Activated T-helper 1 cell treated with anti-CD3 and anti-CD28 coated beads, Interleukin-12 subunit alpha, Interleukin-12 subunit beta, Interleukin-2, Interleukin-4 antibody, amounts not matched to agents 30 ng/mL and 10 ng/mL and 1 ng/mL, durations not matched to agents 14 hours and 24 hours and 36 hours (primary cell): ENCODE measurements at places on chromosomes 13 and 19. TPM values are rescaled to one million over a fixed set of nuclear protein-coding genes. Genes with fewer than 3 reads are reported as not detected.

GRCh38 chr13:33206425-33206824 lies 79.1 kb downstream of the STARD13 start:
- peaks cover 2% of the 10 kb centered on the region for H3K27me3 ChIP-seq
- no peak overlapping the region for H3K4me3 ChIP-seq
- peaks cover 6% of the 10 kb centered on the region for H3K36me3 ChIP-seq
- peak overlapping the region; percentile 16 for H3K27ac ChIP-seq

DNA sequence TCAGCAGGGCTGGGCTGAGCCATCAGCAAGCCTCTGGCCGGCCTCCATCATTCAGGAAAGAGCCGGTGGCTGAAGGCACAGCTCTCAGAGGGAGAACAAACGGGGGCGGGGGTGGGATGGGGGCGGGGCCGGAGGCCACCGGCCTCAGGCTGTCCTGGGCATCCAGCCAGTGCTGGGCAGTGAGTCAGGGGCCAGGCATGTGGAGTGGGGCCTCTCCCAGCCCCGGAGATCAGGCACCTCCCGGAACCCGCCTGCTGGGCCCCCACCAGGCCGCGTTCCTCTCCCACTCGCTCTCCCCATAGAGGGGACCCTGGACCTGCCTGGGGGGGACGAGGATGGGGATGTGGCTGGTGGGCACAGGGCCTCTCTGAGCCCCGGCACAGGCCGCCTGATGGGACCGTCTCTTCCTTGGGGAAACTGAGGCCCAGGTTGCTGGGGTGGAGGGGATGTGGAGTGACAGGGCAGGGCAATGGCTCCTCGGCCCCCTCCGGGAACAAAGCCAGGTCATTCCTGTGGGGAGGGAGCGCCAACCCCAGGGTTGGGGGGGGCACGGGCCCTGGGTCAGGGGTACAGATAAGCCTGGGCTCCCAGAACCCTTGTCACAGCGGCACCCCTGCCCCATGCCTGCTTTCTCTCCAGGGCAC lies 12.9 kb downstream of the SPC24 start:
- H3K36me3 ChIP-seq, result peaks cover 16% of the 10 kb centered on the region
- DNase-seq, result no peak
- H3K4me3 ChIP-seq, result no peak overlapping the region
- H3K27ac ChIP-seq, result no peak overlapping the region
- no peaks in the 10 kb centered on the region for H3K27me3 ChIP-seq

The IL4I1 gene
- total RNA-seq, result 50.0 and 51.5 TPM in 2 replicates

DNA sequence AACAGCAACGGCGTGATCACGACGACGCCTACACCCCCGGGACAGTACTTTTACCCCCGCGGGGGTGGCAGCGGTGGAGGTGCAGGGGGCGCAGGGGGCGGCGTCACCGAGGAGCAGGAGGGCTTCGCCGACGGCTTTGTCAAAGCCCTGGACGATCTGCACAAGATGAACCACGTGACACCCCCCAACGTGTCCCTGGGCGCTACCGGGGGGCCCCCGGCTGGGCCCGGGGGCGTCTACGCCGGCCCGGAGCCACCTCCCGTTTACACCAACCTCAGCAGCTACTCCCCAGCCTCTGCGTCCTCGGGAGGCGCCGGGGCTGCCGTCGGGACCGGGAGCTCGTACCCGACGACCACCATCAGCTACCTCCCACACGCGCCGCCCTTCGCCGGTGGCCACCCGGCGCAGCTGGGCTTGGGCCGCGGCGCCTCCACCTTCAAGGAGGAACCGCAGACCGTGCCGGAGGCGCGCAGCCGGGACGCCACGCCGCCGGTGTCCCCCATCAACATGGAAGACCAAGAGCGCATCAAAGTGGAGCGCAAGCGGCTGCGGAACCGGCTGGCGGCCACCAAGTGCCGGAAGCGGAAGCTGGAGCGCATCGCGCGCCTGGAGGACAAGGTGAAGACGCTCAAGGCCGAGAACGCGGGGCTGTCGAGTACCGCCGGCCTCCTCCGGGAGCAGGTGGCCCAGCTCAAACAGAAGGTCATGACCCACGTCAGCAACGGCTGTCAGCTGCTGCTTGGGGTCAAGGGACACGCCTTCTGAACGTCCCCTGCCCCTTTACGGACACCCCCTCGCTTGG lies 966 bp downstream of the JUNB start:
- H3K4me3 ChIP-seq, result peak overlapping the region; percentile 97
- H3K27me3 ChIP-seq, result no peaks in the 10 kb centered on the region
- peak; percentile 73 for DNase-seq
- peaks cover 44% of the 10 kb centered on the region for H3K4me1 ChIP-seq
- peaks cover 17% of the 10 kb centered on the region for H3K36me3 ChIP-seq
- peak overlapping the region; percentile 97 for H3K27ac ChIP-seq

DNA sequence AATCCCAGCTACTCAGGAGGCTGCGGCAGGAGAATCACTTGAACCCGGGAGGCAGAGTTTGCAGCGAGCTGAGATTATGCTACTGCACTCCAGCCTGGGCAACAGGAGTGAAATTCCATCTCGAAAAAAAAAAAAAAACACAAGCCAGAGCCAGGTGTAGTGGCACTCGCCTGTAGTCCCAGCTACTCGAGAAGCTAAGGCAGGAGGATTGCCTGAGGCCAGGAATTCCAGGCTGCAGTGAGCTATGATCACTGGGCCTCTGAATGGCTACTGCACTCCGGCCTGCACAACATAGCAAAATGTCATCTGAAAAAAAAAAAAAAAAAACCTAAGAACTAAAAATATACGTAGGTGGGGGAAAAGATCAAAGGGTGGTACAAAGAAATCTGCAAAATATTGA lies 19.4 kb downstream of the EPS15L1 start:
- no peak overlapping the region for H3K27ac ChIP-seq
- peaks cover 12% of the 10 kb centered on the region for H3K36me3 ChIP-seq
- no peaks in the 10 kb centered on the region for H3K27me3 ChIP-seq
- no peak for DNase-seq
- H3K4me3 ChIP-seq, result no peak overlapping the region

GRCh38 chr13:48816700-48817099 lies 159.0 kb upstream of the FNDC3A start:
- H3K4me1 ChIP-seq, result peaks cover 13% of the 10 kb centered on the region
- no peak overlapping the region for H3K27ac ChIP-seq
- H3K4me3 ChIP-seq, result no peak overlapping the region
- peaks cover 8% of the 10 kb centered on the region for H3K27me3 ChIP-seq
- H3K36me3 ChIP-seq, result no peaks in the 10 kb centered on the region

The LGALS16 gene
- not detected in 2 replicates for total RNA-seq

The LSR gene
- total RNA-seq, result 2.7 and 4.0 TPM in 2 replicates

- DNase-seq, result no peak
- H3K27me3 ChIP-seq, result no peaks in the 10 kb centered on the region
- H3K27ac ChIP-seq, result peak overlapping the region; percentile 68
- no peak overlapping the region for H3K4me3 ChIP-seq
These were observed 15.5 kb downstream of the MKNK2 start for GRCh38 chr19:2035590-2035991.

The GRWD1 gene
- total RNA-seq, result 96.0 and 100 TPM in 2 replicates

The DLEU7 gene
- total RNA-seq, result not detected in 2 replicates

- H3K27me3 ChIP-seq, result peaks cover 2% of the 10 kb centered on the region
- no peaks in the 10 kb centered on the region for H3K4me1 ChIP-seq
- no peaks in the 10 kb centered on the region for H3K36me3 ChIP-seq
- no peak overlapping the region for H3K27ac ChIP-seq
These were observed 102.4 kb downstream of the EFNB2 start for GRCh38 chr13:106433066-106433465.

The CAMSAP3 gene
- 0.37 and 0.67 TPM in 2 replicates for total RNA-seq

DNA sequence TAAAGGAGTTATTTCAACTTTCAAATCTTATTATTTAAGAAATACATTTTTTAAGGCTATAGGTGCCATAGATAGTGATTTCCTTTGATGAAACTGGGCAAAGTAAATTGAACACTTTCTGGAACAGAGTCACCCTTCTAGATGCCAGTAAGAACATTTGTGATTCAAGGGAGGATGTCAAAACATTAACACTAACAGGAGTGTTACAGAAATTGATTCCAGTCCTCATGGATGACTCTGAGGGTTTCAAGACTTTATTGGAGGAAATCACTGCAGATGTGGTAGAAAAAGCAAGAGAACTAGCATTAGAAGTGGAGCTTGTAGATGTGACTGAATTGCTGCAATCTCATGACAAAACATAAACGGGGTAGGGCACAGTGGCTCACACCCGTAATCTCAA lies 12.2 kb downstream of the KATNAL1 start:
- no peak overlapping the region for H3K4me3 ChIP-seq
- H3K27ac ChIP-seq, result no peak overlapping the region
- H3K4me1 ChIP-seq, result peaks cover 23% of the 10 kb centered on the region
- DNase-seq, result no peak

DNA sequence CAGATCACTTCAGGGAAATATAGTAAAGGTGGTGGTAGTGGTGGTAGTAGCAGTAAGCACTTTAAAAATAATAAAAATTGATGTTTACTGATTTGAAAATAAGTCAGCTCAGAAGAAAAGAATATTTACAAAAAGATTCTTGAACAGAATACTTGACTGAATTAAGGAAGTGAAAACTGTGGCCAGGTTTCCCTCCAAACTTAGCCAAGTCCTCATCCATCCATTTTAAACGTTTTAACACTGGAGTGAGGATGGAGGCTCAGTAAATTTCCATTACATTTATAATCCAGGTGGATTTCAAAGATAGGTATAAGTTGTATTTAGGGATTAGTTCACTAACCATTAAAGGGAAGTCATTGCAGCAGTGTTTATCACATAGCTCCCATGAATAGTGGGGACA lies 221.5 kb downstream of the RGCC start:
- H3K27me3 ChIP-seq, result no peaks in the 10 kb centered on the region
- no peak overlapping the region for H3K4me3 ChIP-seq
- H3K27ac ChIP-seq, result no peak overlapping the region
- no peaks in the 10 kb centered on the region for H3K4me1 ChIP-seq
- H3K36me3 ChIP-seq, result peaks cover 16% of the 10 kb centered on the region

The STX10 gene
- 73.8 and 78.1 TPM in 2 replicates for total RNA-seq

The ZNF730 gene
- 0.21 and 0.32 TPM in 2 replicates for total RNA-seq

- H3K27ac ChIP-seq, result no peak overlapping the region
- H3K27me3 ChIP-seq, result peaks cover 2% of the 10 kb centered on the region
- H3K36me3 ChIP-seq, result no peaks in the 10 kb centered on the region
- H3K4me1 ChIP-seq, result no peaks in the 10 kb centered on the region
- H3K4me3 ChIP-seq, result no peak overlapping the region
- DNase-seq, result no peak
These were observed 60.9 kb downstream of the THSD1 start for GRCh38 chr13:52345048-52345447.

The LILRA1 gene
- not detected in 2 replicates for total RNA-seq

The CGB1 gene
- not detected in 2 replicates for total RNA-seq

The OR10H1 gene
- not detected in 2 replicates for total RNA-seq

GRCh38 chr13:99282264-99283231 lies 24.4 kb upstream of the GPR18 start:
- DNase-seq, result no peak
- H3K27ac ChIP-seq, result peak overlapping the region; percentile 43
- peaks cover 31% of the 10 kb centered on the region for H3K36me3 ChIP-seq
- peaks cover 66% of the 10 kb centered on the region for H3K4me1 ChIP-seq
- peak overlapping the region; percentile 8 for H3K4me3 ChIP-seq

DNA sequence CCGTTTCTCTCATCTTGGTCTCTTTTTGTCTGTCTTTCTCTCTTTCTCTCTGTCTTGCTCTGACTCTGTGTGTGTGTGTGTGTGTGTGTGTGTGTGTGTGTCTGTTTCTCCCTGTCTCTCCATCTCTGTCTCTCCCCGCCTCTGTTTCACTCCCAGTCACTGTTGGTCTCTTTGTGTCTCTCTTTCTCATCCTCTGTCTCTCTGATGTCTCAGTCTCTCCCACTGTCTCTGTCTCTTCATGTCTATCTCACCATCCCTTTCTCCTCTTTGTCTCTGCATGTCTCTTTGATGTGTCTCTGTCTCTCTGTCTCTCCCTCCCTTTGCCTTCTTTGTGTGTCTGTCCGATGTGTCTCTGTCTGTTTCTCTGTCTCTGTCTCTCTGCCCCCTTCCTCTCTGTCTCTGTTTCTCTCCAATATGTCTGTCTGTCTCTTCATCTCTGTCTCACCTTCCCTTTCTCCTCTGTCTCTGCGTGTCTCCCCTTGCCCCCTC lies 2.5 kb downstream of the NFIC start:
- H3K27ac ChIP-seq, result no peak overlapping the region
- peaks cover 13% of the 10 kb centered on the region for H3K4me1 ChIP-seq
- no peak overlapping the region for H3K4me3 ChIP-seq
- no peaks in the 10 kb centered on the region for H3K36me3 ChIP-seq
- peaks cover 25% of the 10 kb centered on the region for H3K27me3 ChIP-seq

The LRG1 gene
- total RNA-seq, result 0.27 and 0.39 TPM in 2 replicates

The SIGLECL1 gene
- not detected in 2 replicates for total RNA-seq

- peak overlapping the region; percentile 27 for H3K27ac ChIP-seq
- DNase-seq, result no peak
These were observed 72.6 kb upstream of the SERP2 start for GRCh38 chr13:44300895-44301638.

The CYP4F11 gene
- total RNA-seq, result not detected in 2 replicates

- H3K4me1 ChIP-seq, result no peaks in the 10 kb centered on the region
- no peak overlapping the region for H3K27ac ChIP-seq
- no peak for DNase-seq
- H3K27me3 ChIP-seq, result no peaks in the 10 kb centered on the region
These were observed 18.6 kb upstream of the LMTK3 start for GRCh38 chr19:48530066-48530720.

DNA sequence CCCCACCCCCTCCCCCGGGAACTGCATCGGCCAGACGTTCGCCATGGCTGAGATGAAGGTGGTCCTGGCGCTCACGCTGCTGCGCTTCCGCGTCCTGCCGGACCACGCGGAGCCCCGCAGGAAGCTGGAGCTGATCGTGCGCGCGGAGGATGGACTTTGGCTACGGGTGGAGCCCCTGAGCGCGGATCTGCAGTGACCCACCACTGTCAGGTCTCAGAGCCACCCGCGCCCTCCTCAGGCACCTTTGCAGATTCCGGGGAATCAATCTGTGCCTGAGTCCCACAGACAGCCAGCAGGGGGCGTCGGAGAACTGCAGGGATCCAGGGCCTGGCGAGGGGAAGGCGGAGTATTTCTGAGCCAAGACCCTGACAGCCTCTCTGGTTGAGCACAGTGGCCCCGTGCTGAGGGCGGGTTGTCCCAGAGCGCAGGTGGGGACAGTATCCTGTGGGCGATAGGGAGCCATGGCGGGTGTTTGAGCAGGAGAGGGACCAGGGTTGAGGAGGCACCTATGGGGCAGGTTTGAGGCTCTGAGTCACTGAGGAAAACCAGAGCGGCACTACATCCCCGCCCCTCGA lies 30.4 kb upstream of the CYP4F8 start:
- no peak overlapping the region for H3K4me3 ChIP-seq
- H3K27me3 ChIP-seq, result peaks cover 8% of the 10 kb centered on the region
- H3K36me3 ChIP-seq, result no peaks in the 10 kb centered on the region
- H3K27ac ChIP-seq, result no peak overlapping the region
- no peaks in the 10 kb centered on the region for H3K4me1 ChIP-seq
- peak; percentile 67 for DNase-seq

- H3K36me3 ChIP-seq, result no peaks in the 10 kb centered on the region
- peaks cover 7% of the 10 kb centered on the region for H3K27me3 ChIP-seq
- H3K27ac ChIP-seq, result no peak overlapping the region
- H3K4me3 ChIP-seq, result no peak overlapping the region
These were observed 19.7 kb downstream of the ACOD1 start for GRCh38 chr13:76968041-76968440.
